Thyroid gland (tissue), 4 donors: ENCODE measurements at places on chromosomes 7 and 10. TPM values are rescaled to one million over a fixed set of nuclear protein-coding genes. Genes with fewer than 3 reads are reported as not detected.

- H3K27ac ChIP-seq: peak overlapping the region; percentile 44
- H3K36me3 ChIP-seq: no peaks in the 10 kb centered on the region
- H3K4me3 ChIP-seq: no peak overlapping the region
- H3K4me1 ChIP-seq: peaks cover 7% of the 10 kb centered on the region
- H3K27me3 ChIP-seq: no peaks in the 10 kb centered on the region
- no peak for DNase-seq
Observed at GRCh38 chr10:21364196-21365114, 161.0 kb downstream of the SKIDA1 start.

DNA sequence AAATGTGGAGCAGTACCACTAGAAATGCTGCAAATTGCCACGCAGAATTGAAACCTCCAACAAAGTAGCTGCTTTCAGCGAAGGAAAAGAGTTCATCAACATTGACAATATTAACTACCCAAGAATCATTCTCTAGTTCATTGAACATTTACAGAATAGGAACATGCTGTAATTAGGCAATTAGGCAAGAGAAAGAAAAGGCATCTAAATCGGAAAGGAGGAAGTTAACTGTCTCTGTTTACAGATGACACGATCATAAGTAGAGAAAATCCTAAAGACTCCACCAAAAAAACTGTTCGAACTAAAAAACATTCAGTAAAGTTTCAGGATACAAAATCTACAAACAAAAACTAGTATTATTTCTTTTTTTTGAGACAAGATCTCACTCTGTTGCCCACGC, 8.9 kb upstream of the PKD1L1 start:
- no peaks in the 10 kb centered on the region for H3K27me3 ChIP-seq
- no peak for DNase-seq
- peaks cover 11% of the 10 kb centered on the region for H3K36me3 ChIP-seq
- no peak overlapping the region for H3K4me3 ChIP-seq

DNA sequence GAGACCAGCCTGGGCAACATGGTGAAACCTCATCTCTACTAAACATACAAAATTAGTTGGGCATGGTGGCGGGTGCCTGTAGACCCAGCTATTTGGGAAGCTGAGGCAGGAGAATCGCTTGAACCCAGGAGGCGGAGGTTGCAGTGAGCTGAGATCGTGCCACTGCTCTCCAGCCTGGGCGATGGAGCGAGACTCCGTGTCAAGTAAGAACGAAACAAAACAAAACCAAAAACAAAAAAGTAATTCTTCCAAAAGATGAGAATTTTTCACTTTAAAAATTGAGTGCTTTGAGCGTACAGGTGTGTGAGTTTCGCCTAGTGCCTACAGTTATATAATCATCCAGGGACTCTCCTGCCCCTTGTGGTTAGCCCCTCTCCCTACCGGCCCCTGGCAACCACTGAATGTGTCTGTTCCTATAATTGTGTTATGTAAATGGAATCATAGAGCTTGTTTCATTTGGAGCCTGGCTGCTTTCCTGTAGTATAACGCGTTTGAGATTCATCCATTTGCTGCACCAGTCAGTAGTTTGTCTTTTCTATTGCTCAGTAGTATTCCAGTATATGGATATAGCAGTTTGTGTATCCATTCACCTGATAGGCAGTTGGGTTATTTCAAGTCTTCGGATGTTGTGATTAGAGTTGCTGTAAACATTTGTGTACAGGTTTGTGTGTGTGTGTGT, 80.0 kb downstream of the RBM33 start:
- H3K27ac ChIP-seq: no peak overlapping the region
- no peaks in the 10 kb centered on the region for H3K27me3 ChIP-seq
- H3K4me1 ChIP-seq: no peaks in the 10 kb centered on the region
- no peak overlapping the region for H3K4me3 ChIP-seq

- peaks cover 4% of the 10 kb centered on the region for H3K4me1 ChIP-seq
- peak; percentile 17 for DNase-seq
Observed at GRCh38 chr7:43072530-43072929, 39.9 kb upstream of the HECW1 start.

DNA sequence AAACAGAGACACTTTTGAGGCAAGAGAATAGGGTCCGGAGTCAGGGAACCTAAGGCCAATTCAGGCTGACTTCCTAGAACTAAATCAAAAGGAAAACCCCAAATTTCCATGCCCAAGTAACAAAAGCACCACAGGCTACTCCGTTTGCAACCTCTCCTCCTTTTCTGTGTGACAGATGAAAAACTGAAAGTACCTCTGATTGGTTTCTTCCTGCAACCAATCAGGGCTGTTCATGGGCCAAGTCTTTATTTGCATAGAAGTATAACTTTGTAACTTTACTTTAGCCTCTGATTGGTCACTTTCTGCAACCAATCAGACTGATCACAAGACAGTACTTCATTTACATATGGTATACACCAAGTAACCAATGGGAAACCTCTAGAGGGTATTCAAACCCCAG, 239.9 kb upstream of the KCND2 start:
- DNase-seq: no peak
- no peaks in the 10 kb centered on the region for H3K27me3 ChIP-seq
- H3K27ac ChIP-seq: no peak overlapping the region
- H3K4me1 ChIP-seq: no peaks in the 10 kb centered on the region
- H3K36me3 ChIP-seq: no peaks in the 10 kb centered on the region

DNA sequence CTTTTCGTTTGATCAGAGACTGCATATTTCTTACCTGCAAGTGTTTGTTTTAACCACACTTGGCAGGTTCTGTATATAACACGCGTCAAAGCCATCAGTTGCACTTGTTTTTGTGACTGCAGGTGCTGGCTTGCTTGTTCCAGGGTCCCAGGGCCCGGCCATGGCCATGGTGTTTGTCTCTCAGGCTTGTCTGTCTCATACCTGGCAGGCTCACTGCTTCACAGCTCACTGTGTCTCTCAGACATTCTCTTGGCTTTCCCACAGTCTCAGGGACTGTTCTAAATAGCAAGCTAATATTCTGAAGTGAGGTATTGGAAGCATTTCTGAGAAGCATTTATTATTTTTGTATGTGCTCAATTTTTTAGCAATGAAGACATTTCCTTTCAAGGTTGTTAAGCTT, 46.9 kb downstream of the GPR141 start:
- DNase-seq: peak; percentile 64
- peak overlapping the region; percentile 44 for H3K27ac ChIP-seq

- H3K36me3 ChIP-seq: peaks cover 32% of the 10 kb centered on the region
- H3K27ac ChIP-seq: no peak overlapping the region
- no peaks in the 10 kb centered on the region for H3K27me3 ChIP-seq
- no peak overlapping the region for H3K4me3 ChIP-seq
Observed at GRCh38 chr10:79356104-79356503, 8.8 kb downstream of the PPIF start.

GRCh38 chr10:113108194-113108835, 158.3 kb downstream of the TCF7L2 start:
- H3K4me1 ChIP-seq: peaks cover 15% of the 10 kb centered on the region
- no peaks in the 10 kb centered on the region for H3K36me3 ChIP-seq
- H3K27ac ChIP-seq: no peak overlapping the region
- DNase-seq: peak; percentile 18

DNA sequence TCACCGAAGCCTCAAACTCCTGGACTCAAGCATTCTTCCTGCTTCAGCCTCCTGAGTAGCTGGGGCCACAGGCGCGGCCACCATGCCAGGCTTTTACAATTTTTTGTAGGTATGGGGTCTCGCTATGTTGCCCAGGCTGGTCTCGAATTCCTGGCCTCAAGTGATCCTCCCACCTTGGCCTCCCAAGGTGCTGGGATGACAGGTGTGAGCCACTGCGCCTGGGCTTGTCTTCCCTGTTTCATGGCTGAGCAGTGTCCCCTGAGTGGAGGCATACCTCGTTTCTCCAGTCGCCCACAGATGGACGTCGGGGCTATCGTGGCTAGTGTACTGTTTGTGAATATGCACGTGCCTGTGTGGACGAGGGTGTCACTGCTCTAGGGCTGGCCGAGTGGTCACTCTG, 11.3 kb downstream of the INPP5A start:
- no peak overlapping the region for H3K27ac ChIP-seq
- peaks cover 29% of the 10 kb centered on the region for H3K4me1 ChIP-seq
- H3K36me3 ChIP-seq: no peaks in the 10 kb centered on the region
- no peaks in the 10 kb centered on the region for H3K27me3 ChIP-seq

DNA sequence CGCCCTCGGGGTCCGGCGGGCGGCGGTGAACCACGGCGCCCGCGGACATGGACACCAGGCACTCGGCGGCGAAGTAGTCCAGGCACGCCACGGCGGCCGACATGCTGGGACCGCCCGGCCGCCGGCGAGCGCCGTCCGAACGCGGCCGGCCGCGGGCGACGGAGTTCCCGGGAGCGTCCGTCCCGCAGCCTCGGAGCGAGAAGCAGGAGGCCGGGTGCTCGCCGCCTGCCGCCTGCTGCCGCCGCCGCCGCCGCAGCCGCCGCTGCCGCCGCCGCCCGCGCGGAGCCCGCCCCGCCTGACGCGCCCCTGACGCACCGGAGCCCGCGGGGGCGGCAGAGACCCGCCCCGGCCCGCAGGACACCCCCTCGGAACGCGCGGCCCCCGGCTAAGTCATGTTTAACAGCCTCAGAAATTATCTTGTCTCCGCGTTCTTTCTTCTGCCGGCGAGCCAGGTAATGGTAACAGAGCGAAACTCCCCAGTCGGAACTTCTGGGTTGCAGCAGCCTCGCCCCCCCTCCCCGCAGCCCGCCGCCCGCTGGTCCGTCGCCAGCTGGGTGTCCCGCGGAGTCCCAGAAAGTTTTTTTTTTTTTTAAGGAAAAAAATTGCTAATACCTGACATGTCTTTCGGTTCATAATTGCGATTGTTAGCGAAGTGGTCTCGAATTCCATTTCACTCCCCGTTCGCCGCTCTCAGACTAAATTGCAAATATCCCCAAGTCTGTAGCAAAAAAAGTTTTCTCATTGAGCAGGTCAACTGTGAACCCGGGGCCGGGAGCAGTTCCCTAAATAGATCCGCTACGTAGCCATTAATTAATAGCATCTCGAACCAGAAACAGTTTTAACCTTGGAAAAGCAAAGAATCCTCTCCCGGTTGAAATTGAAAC, at the start of gene KLF14:
Gene KLF14, minus strand, starts transcription at position 277 of the 884 bp plus-strand sequence. Its CDS starts 174 bp downstream, at position 103.
- H3K36me3 ChIP-seq: no peaks in the 10 kb centered on the region
- H3K27ac ChIP-seq: no peak within 1 kb of the TSS
- peaks cover 3% of the 10 kb centered on the region for H3K4me1 ChIP-seq
- peaks cover 10% of the 10 kb centered on the region for H3K27me3 ChIP-seq
- no peak within 1 kb of the TSS for H3K4me3 ChIP-seq
- peak; percentile 20 for DNase-seq

- H3K27me3 ChIP-seq: no peaks in the 10 kb centered on the region
- H3K27ac ChIP-seq: no peak overlapping the region
- no peak overlapping the region for H3K4me3 ChIP-seq
- H3K4me1 ChIP-seq: peaks cover 17% of the 10 kb centered on the region
Observed at GRCh38 chr7:142739923-142740492, 9.3 kb upstream of the PRSS1 start.

- no peak overlapping the region for H3K27ac ChIP-seq
- H3K4me1 ChIP-seq: peaks cover 13% of the 10 kb centered on the region
- H3K27me3 ChIP-seq: no peaks in the 10 kb centered on the region
- H3K4me3 ChIP-seq: no peak overlapping the region
Observed at GRCh38 chr10:76150139-76150875, 718.9 kb downstream of the LRMDA start.

- no peaks in the 10 kb centered on the region for H3K36me3 ChIP-seq
- H3K27me3 ChIP-seq: no peaks in the 10 kb centered on the region
- DNase-seq: no peak
- no peaks in the 10 kb centered on the region for H3K4me1 ChIP-seq
Observed at GRCh38 chr7:135109976-135110375, 37.9 kb upstream of the TMEM140 start.

DNA sequence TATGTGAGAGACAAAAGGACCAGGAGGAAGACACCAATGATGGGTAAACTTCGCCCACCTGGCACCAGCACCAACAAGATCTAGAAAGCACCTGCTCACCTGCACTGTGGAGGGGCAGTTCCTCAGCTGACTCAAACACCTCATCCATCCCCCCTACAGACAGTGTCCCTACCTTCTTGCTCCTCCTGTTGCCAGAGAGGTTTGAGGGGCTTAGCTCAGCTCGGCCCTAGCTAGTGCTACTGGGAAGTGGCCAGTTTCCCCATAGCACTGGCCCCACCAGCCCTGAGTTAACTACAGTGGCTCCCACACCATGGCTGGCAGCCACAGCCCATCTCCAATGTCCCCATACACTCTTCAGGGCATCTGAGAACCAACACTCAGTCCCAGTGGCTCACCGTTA, 70.8 kb downstream of the GRID1 start:
- H3K4me1 ChIP-seq: no peaks in the 10 kb centered on the region
- no peak for DNase-seq
- H3K27ac ChIP-seq: no peak overlapping the region
- H3K27me3 ChIP-seq: no peaks in the 10 kb centered on the region
- no peaks in the 10 kb centered on the region for H3K36me3 ChIP-seq
- no peak overlapping the region for H3K4me3 ChIP-seq

- H3K27ac ChIP-seq: no peak overlapping the region
- no peaks in the 10 kb centered on the region for H3K36me3 ChIP-seq
- no peaks in the 10 kb centered on the region for H3K4me1 ChIP-seq
- H3K27me3 ChIP-seq: no peaks in the 10 kb centered on the region
Observed at GRCh38 chr10:84264611-84265141, 19.8 kb downstream of the RGR start.

- H3K36me3 ChIP-seq: no peaks in the 10 kb centered on the region
- no peak overlapping the region for H3K27ac ChIP-seq
- H3K4me3 ChIP-seq: no peak overlapping the region
- no peak for DNase-seq
- H3K27me3 ChIP-seq: no peaks in the 10 kb centered on the region
Observed at GRCh38 chr7:31476073-31476745, 37.7 kb upstream of the ITPRID1 start.

GRCh38 chr10:132149917-132150316, 36.8 kb upstream of the DPYSL4 start:
- H3K4me3 ChIP-seq: no peak overlapping the region
- H3K27ac ChIP-seq: no peak overlapping the region
- H3K36me3 ChIP-seq: no peaks in the 10 kb centered on the region
- no peaks in the 10 kb centered on the region for H3K4me1 ChIP-seq

DNA sequence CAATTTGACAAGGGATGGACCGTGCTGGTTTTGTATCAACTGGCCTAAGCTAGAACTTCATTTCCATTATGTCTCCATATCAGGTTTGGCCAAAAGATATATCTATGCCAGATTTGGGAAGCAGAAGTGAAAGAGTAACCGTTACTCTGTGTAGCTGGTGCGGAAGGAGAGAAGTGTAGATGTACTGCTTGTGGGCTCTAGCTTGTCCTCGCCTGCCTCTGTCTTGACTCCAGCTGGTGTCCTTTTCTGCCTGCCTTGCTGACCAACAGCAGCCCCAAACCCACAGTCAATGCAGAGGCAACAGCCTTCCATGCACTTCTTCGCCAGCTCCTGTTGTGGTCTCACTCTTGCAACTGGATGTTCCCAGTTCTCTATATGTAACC, 128.5 kb downstream of the KIF20B start:
- no peak for DNase-seq
- H3K4me3 ChIP-seq: no peak overlapping the region
- H3K36me3 ChIP-seq: no peaks in the 10 kb centered on the region
- no peak overlapping the region for H3K27ac ChIP-seq

OIT3 gene
- not detected for total RNA-seq

PLPP4 gene
- total RNA-seq: not detected

HGF gene
- 10.2 TPM for total RNA-seq

NUTM2E gene
- not detected for total RNA-seq

MUC12 gene
- total RNA-seq: not detected

EBLN1 gene
- total RNA-seq: not detected

GPR158 gene
- total RNA-seq: 1.5 TPM

ADIRF gene
- total RNA-seq: 208 TPM

AKR1C3 gene
- total RNA-seq: 73.6 TPM
